Mammary epithelial cell (primary cell): ENCODE measurements at places on chromosomes 1 and 21. TPM values are rescaled to one million over a fixed set of nuclear protein-coding genes. Genes with fewer than 3 reads are reported as not detected.

The C8B gene
- not detected in 2 replicates for total RNA-seq

The TDRD5 gene
- total RNA-seq: not detected

The CHRNB2 gene
- total RNA-seq: 0.08 and 0.19 TPM in 2 replicates

The TMCO4 gene
- total RNA-seq: 16.2 TPM

The ITPKB gene
- total RNA-seq: 6.8 and 11.4 TPM in 2 replicates

The ESRRG gene
- total RNA-seq: 0.17 TPM
